Non-pigmented ciliary epithelial cell (primary cell): ENCODE measurements at places on chromosomes 5 and 9.

GRCh38 chr5:89457411-89458331 lies 574.7 kb upstream of the MEF2C start:
- DNase-seq: no peak

GRCh38 chr9:121445986-121446385 lies 53.7 kb downstream of the GGTA1 start:
- no peak for DNase-seq

GRCh38 chr5:107268241-107268640 lies 402.5 kb downstream of the EFNA5 start:
- no peak for DNase-seq

- DNase-seq: no peak
These were observed 118.3 kb upstream of the KLF9 start for GRCh38 chr9:70532716-70533115.

- DNase-seq: no peak
These were observed 112.1 kb upstream of the LMX1B start for GRCh38 chr9:126501383-126502331.

- DNase-seq: no peak
These were observed 1.9 kb downstream of the DPM2 start for GRCh38 chr9:127935765-127936221.

- DNase-seq: no peak
These were observed 189.8 kb downstream of the ELAVL2 start for GRCh38 chr9:23636199-23636598.

GRCh38 chr5:5291357-5291756 lies 131.1 kb upstream of the ICE1 start:
- DNase-seq: no peak

DNA sequence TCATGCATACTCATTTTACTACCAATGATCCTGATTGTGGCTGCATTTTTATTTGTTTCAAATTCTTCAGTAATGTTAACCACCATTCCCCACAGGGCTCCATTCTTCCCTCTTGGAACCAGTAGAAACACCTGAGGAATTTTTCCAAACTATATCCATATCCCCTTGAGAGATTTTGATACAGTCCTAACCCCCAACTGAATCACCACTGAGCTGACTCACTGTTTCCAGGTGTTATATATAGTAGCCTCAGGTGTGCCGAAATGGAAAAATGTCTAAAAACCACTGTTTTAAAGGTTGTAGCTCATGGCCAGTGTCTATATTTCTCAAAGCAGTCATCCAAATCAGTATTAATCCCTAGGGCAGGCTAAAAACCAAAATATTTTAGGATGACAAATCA lies 85.2 kb downstream of the MRPS27 start:
- DNase-seq: no peak
